ENCODE measurements at places on chromosomes 2 and 18.

DNA sequence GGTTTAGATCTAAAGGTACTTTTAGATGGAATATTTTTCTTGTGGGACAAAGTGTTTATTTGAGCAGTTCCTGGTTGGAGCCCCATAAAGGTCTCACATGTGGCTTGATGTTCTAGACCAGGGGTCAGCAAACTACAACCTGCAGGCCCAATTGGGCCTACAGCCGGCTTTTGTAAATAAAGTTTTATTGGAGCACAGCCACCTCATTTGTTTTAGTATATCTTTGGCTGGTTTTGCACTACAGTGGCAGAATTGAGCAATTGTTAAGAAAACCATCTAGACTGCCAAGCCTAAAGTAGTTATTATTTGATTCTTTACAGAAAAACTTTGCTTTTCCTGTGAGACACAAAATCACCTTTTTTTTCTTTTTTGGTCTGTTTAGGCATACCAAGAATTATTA, 41.6 kb downstream of the NDC80 start:
- DNase-seq, result no peak

DNA sequence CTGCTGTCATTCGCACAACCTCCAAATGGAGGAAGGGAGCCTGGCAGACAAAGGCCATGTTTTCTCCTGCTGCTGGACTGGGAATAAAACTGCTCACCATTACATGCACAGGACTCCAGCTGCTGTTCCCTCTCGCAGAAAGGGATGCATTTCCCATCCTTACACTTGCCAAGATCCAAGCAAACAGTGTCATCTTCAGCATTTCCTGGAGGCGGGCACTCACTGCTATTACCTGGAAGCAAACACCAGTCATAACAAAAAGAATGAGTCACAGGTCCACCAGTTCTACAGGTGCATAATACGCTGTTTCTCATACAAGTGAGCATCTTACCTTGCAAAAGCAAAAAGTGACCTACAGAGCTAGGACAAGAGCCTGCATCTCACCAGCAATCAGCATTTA, 22.7 kb downstream of the IAH1 start:
- no peak for DNase-seq

DNA sequence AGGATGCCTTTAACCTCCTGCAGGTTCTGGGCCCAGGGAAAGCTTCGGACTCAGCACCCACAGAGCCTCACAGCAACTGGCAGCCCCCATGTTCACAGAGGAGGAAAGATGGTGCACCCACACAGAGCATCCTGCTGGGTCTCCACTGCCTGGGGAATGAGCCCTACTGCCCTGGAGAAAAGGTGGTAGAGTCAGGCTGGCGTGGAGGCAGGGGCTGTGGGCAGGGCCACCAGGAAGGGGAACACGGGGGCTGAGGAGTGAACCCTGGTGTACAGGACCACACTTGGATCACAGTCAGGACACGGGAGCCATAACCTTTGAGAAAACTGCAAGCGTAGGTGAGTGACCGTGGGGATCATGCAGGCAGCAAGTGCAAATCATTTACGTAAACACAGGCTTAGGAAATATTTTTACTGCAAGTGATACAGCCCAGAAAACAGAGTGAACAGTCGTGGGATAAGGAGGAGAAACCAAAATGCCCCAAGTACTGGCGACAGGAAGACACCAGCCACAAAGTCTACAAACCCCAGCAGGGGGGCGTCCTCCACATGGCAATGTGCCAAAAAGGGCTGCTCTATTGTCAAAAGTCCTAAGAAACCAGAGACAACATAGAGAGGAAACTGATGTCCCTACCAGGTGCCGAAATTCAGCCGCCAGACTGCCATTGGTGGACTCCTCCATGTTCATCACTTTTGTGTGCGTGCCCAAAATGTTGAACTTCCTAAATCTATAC, 27.6 kb downstream of the STAT1 start:
- no peak for DNase-seq

DNA sequence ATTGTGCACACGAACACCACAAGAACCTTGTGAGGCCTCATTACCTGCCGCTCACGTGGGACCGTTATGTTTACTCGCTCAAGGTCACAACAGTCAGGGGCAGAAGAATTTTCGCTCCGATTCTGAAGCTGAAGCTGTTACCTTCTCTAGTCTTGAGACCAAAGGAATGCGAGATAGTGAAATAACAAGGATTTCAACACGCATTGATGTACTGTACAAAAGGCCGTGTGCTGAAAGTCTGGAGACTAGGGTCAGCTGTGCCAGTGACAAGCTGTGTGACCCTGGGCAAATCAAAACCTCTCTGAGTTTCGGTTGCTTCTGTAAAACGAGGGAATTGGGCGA, 583 bp downstream of the NEMP2 start:
- peak; percentile 33 for DNase-seq

DNA sequence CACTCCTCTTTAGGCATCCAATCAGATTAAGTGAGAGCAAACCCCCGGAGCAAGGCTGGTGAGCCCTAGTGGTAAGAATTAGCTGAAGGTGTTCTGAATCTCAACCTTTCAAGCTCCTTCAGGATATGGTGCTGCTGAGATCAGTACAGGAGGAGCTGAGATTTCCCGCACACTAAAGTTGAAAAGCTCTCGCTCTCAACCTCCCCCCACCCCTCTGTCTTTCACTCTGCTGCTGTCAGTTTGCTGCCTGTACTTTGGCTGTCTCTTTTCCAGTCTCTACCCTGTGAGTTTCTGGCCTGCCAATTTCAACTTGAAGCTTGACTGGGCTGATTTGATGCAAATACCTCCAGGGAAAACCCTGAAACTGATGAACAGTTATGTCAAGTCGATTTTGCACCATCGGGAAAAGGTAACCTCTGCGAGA, 15.7 kb downstream of the ZEB2 start:
- no peak for DNase-seq

- DNase-seq, result no peak
Observed at GRCh38 chr18:4524096-4524495, 69.0 kb upstream of the DLGAP1 start.

DNA sequence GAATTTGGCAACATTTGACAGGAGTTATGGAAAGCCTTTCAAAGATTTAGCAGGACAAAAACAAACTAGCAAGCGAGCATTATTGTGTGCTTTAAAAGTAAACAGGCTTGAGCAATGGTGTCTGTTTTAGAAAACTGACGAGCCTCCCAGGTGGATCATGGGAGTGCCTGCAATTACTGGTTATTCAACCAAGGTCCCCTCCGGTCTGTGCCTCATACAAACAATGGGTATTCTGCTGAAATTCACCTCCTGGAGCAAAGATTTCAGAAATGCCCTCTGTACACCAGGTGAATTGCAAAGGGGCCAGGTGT, 22.4 kb downstream of the RTP5 start:
- no peak for DNase-seq

- no peak for DNase-seq
Observed at GRCh38 chr2:187336332-187336731, 111.7 kb downstream of the CALCRL start.

GRCh38 chr2:145715601-145716000, 1195.7 kb upstream of the ZEB2 start:
- DNase-seq, result no peak

GRCh38 chr2:110852541-110853263, 120.3 kb downstream of the ACOXL start:
- DNase-seq, result no peak

- peak; percentile 37 for DNase-seq
Observed at GRCh38 chr2:102155703-102156515, 13.4 kb downstream of the IL1R1 start.
